Pancreas (tissue), 10 donors: ENCODE measurements at places on chromosomes 1 and 21. TPM values are rescaled to one million over a fixed set of nuclear protein-coding genes. Genes with fewer than 3 reads are reported as not detected.

Gene RUNX3
- total RNA-seq, result 0.98 TPM

Gene SNRPE
- total RNA-seq, result 30.2 TPM

Gene HSPG2
- 58.3 TPM for total RNA-seq

- DNase-seq, result no peak
Observed at GRCh38 chr1:32220746-32221580, 1.2 kb downstream of the TMEM234 start.

- no peak for DNase-seq
Observed at GRCh38 chr1:112496290-112496689, 12.5 kb upstream of the WNT2B start.

- DNase-seq, result no peak
Observed at GRCh38 chr21:17461582-17461981, 51.3 kb upstream of the CXADR start.

GRCh38 chr1:162674034-162674608 lies 41.9 kb downstream of the DDR2 start:
- no peak for DNase-seq

- DNase-seq, result no peak
Observed at GRCh38 chr1:24286246-24287010, 32.7 kb upstream of the GRHL3 start.

DNA sequence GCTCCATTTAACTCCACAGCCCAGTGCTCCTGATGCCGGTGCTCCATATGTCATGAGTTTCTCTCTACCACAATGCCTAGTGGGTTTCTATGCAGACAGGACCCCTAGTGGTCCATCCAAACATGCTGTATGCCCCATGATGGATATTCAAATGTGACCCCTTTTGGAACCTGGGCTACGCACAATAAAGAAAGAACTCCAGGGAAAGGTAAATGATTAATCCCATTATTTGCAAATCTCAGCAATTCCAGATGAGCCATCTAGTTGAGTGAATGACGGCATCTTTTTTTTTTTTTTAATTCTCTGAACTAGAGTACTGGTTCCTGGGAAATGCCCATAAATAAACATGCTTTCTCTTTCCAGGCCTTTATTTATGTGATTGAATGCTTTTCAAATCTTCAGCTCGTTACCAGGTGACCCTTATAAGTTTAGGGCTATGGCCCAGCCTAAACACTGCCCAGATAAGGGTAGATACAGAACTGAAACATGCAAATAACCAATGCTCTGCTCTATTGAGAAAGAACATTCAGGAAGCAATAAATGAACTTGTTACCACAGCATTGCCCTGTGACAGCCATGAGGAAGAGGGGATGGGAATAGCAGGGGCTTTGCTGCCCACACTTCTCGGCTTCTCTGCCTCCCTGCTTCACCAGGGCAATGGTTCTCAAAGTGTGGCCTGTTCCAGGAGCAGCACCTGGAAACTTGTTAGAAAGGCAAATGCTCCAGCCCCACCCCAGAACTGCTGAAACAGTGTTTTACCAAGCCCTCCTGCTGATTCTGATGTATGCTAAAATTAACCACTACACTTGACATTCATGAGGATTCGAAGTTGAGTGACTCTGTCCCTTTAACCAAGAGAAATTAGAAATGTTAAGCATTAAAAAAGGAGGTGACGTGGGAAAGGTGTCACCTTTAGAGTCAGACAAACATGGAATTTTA lies 151.7 kb downstream of the SEC16B start:
- DNase-seq, result no peak
